ENCODE measurements at places on chromosomes 16 and 17.

GRCh38 chr17:39676198-39676819 is 8.1 kb downstream of the PNMT start:
- no peak for DNase-seq

DNA sequence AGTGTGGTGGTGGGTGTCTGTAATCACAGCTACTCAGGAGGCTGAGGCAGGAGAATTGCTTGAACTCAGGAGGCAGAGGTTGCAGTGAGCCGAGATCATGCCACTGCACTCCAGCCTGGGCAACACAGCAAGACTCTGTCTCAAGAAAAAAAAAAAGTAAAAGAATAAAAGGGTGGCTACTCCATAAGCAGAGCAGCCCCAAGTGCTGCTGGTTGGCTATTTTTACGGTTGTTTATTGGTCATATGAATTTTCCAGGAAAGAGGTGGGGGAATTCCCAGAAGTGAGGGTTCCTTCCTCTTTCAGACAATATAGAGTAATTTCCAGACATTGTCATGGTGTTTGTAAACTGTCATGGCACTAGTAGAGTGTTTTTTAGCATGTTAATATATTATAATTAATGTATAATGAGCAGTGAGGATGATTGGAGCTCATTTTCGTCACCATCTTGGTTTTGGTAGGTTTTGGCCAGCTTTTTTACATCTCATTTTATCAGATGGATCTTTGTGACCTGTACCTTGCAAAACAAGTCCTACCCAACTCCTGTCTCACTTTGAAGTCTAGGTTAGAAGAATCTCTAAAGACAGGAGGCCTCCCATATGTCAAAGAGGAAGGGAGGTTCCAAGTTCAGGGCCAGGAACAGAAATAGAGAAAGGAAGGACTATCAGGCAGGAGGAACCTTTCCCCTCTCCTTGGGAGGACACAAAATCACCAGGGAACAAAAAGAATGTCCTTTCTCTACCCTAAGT is 39.1 kb downstream of the HOXB1 start:
- no peak for DNase-seq

GRCh38 chr17:10754861-10755591 is 25.2 kb upstream of the TMEM220 start:
- DNase-seq: no peak

- DNase-seq: no peak
Observed at GRCh38 chr16:12699161-12699560, 104.5 kb downstream of the CPPED1 start.

- no peak for DNase-seq
Observed at GRCh38 chr17:2911035-2911754, 115.0 kb downstream of the RAP1GAP2 start.

Measured in NCI-H1048 (cell line).